ENCODE measurements at places on chromosomes 16 and 17.

GRCh38 chr17:61245706-61246135, 153.9 kb upstream of the TBX2 start:
- DNase-seq = no peak

DNA sequence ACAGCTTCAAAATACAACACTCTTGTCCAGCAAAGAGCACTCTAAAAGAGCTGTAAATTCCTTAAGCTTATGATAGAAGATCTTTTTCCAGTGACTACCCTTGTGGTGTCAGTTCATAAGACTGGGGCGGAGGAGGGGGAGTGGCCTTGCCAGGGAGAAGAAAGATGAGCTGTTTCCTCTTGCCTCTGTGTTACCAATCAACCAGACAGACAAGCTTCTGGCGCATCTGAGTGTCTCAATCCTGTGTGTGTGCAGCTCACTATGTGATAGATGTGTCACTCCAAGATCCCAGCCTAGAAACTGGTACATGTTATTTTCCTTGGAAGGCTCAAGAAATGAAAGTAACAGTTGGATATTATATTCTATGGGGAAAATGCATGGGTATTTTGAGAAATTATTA, 167.4 kb upstream of the CACNG3 start:
- DNase-seq = no peak

DNA sequence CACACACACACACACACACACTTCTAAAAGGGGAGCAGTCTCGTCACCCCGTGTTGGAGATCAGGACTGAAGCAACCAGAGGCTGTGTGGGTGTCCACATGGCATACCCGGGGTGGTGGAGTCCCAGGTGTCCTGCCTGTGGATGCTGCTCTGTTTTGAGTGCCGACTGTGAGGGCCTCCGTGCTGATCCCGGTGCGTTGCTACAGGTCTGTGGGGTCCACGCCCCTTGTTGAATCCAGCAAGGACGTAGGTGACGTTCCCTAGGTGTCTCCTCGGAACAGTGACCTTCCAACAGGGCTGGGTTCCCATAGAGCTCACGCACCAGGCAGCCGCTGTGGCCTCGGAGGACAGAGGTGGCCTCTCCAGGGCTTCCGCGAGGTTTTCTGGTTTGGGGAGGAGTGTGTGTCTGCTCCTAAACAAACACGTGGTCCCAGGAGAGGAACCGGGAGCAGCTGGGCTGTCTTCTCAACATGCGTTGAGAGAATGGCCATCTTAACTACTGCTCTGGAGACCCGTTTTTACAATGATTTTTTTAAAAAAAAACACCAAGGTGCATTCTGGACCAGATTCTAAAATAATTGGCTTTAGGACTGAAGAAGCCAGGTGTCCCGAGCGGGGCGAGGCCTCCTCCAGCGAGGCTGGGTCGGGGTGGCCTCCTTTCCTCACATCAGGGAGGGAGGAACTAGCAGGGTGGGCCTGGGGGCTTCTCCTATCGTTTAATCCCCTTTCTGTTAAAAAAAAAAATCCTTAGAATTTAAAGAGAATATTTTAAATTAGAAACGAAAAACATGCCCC, 100.6 kb upstream of the ZNF750 start:
- no peak for DNase-seq

GRCh38 chr17:5630434-5630833, 46.1 kb upstream of the NLRP1 start:
- no peak for DNase-seq

- DNase-seq = no peak
Measured at GRCh38 chr16:27969574-27969973, 93.9 kb downstream of the GSG1L start.

DNA sequence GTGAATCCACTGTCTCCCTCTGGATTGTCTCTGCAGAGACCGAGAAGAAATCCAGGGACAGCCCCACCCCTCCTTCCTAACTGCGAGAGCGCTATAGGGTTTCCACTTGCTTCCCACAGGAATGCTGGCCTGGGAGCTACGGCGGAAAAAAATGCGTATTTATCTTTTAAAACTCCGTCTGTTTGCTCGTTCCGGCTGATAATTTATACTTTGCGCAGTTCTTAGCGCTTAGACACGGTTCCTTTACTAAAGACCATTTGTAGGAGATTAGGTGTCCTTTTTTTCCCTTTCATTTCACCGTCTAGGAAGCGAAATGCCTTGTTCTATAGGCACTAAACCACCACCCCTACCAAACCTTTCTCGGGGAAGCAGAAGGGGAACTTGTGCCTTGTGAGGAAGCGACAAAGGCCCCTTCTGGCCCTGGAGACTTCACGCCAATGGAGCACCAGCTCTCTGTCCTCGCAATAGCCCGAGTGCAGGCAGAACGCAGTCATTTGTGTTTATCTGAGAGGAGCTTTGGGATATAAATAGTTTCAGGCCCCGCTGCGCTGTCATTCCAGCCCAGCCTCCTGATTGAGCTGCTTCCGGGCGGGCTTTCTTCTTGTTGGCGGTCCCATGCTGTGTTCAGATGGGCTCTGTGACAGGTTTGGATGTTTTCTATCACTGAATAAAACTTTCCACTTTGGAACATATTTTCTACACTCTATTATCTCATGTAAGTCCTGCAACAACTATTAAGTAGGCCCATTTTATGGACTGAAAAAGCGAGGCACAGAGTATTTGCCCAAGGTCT, 791 bp upstream of the SUPT4H1 start:
- DNase-seq = no peak

- no peak for DNase-seq
Measured at GRCh38 chr17:31398381-31399311, 7.2 kb downstream of the RAB11FIP4 start.

GRCh38 chr17:69050999-69051775, 9.5 kb downstream of the ABCA9 start:
- DNase-seq = peak; percentile 16
